CD4-positive, alpha-beta T cell treated with Interleukin-2 at 100 ng/mL for 4 hours (primary cell): ENCODE measurements at places on chromosomes 5 and 9.

- no peak for DNase-seq
Observed at GRCh38 chr5:102211165-102211564, 84.9 kb downstream of the SLCO4C1 start.

- DNase-seq, result no peak
Observed at GRCh38 chr9:111375062-111375461, 45.0 kb upstream of the OR2K2 start.

- DNase-seq, result no peak
Observed at GRCh38 chr5:107184871-107185270, 485.9 kb downstream of the EFNA5 start.

DNA sequence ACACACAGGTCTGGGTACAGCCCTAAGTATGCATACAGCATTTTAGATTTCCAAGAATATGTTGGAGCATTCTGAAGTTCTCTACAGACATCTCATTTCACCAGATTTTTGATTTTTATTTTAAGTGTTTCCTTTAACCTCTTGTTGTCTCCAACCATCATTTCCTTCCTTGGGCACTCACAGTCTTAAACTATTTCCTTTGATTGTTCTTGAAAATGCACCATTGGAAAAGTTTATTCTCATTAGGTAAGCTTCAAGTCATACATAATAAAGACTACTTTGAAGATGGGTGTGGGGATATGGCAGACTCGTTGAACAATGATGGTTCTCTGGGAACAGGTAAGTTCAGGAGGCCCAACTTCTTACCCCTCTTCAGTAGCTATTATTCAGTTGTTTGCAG is 1174.6 kb downstream of the CDH12 start:
- no peak for DNase-seq

- no peak for DNase-seq
Observed at GRCh38 chr9:124293718-124294506, 36.2 kb downstream of the NEK6 start.

DNA sequence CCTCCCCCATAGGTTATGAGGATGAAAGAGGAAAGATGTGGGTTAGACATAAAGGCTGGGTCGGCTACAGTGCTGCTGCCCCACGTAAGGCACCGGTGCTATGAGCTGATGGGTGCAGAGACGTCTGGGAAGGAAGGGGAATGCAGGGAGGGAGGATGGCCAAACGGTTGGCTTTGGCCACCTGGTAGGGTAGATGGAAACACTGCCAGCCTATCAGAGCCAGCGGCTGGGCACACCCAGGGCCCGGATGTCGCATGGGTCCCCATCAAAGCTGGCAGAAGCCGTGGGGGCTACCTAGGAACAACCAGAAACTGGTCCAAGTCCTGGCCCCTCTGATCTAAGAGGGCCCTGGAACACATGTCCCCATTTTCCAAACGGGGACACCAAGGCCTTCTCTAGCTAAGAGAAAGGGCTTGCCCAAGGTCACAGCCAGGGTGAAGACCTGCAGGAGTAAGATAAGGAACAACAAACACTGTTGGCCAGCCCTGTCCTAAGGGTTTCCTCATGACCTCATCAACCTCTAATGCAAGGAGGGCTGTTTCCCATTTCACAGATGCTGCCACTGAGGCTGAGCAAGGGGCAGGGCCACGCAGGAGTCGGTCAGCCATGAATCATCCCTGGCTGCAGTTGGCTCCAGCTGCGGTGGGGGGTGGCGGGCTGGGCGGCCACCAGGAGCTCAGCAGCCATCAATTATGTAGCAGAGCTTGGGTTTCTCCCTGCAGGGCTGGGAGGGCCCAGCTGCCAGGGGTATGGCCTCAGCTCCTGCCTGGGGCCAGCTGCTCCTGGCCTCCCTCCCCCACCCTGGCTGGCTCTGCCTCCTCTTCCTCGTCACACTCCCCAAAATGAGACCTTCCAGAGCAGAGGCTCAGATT is 4.9 kb downstream of the SH3GLB2 start:
- no peak for DNase-seq

DNA sequence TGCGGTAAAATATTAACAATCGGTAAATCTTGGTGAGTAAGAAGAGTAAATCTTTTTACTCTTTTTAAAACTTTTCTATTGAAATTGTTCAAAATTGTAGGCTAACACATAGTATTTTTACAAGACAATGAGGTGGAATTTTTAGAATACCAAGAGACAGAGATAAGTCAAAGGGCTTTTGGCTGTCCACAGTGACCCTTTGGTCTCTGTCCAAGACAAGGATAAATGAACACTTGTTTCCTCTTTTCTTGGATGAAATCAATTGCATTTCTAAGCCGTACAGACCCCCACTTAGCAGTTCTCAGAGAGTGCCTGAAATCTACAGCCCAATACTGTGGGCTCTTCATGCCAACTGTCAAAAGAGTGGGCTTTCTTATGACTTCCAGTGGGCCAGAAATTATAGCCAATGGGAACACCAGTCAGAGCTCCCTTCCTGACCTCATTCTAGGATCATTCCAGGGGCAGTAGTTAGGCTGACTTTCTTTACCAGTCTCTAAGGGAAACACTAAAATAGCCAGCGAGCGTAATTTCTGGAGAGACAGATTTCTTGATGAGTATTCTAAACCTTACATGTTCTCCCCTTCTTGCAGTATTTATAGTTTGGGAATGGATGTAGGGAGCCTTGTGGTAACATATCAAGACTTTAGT is 74.1 kb downstream of the GALNT10 start:
- no peak for DNase-seq

DNA sequence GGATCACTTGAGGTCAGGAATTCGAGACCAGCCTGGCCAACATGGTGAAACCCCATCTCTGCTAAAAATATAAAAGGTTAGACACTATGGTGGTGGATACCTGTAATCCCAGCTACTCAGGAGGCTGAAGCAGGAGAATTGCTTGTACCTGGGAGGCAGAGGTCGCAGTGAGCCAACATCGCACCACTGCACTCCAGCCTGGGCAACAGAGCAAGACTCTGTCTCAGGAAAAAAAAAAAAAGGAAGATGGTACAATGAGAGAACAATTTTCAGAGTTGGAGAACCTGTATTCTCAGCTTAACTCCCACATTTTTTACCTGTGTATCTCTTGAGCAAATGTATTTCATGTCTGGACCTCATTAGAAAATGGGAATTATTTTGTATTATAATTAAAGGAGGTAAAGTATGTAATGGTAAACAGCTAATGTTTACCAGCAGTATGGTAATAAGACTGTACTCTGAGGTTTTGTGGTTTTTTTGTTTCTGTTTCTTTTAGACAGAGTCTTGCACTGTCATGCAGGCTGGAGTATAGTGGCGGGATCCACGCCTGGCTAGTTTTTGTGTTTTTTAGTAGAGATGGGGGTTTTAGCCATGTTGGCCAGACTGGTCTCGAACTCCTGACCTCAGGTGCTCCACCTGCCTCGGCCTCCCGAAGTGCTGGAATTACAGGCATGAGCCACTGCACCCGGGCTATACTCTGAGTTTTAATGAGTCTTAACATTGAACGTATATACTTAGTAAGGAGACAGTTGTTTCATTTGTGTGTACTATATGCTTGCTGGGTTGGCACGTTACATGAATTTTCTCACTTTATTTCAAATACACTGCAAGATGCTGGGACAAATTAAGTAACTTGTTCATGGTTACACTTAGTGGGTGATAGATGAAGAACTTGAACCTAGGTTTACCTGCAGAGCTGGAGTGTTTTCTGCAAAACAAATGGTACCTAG is 16.2 kb downstream of the UHRF2 start:
- peak; percentile 36 for DNase-seq

- no peak for DNase-seq
Observed at GRCh38 chr5:96942911-96943310, 7.0 kb downstream of the LNPEP start.

DNA sequence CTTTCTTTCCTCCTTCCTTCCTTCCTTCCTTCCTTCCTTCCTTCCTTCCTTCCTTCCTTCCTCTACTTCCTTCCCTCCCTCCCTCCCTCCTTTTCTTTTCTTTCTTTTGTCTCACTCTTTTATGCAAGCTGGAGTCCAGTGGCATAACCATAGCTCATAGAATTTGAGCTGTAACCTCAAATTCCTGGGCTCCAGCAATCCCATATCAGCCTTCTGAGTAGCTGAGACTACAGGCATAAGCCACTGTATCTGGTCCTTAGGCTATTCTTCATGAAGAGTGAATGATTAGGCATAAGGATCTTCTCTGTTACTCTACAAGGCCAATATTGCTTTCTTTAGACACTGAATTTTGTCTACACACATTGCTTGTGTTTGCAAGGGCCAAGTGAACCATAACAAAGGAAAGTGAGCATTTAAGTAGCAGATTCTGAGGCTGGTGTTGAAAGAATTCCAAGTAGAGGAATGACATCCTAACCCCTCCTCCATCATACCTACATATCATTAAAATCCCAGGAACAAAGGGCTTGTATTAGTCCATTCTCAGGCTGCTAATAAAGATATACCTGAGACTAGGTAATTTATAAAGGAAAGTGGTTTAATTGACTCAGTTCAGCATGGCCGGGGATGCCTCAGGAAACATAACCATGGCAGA is 293.2 kb downstream of the HCN1 start:
- no peak for DNase-seq

- DNase-seq, result no peak
Observed at GRCh38 chr5:140292212-140293036, 10.5 kb downstream of the PFDN1 start.

GRCh38 chr9:133037775-133038515 is 7.1 kb downstream of the GTF3C5 start:
- no peak for DNase-seq

DNA sequence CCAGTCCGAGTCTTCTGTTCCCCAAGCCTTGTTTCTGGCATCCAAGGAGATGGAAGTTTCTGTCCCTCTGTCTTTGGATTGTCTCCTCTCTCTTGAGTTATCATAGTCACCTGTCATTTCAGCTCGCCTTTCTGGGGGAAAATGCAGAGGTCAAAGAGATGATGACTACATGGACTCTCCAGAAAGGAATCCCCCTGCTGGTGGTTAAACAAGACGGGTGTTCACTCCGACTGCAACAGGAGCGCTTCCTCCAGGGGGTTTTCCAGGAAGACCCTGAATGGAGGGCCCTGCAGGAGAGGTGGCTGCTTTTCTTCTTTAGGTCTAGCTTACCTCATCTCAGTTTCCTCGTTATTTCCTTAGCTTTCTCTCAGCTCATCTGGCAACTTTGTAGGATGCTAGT is 25.1 kb downstream of the ERAP2 start:
- DNase-seq, result no peak
